ENCODE measurements at places on chromosomes 2 and 18.

DNA sequence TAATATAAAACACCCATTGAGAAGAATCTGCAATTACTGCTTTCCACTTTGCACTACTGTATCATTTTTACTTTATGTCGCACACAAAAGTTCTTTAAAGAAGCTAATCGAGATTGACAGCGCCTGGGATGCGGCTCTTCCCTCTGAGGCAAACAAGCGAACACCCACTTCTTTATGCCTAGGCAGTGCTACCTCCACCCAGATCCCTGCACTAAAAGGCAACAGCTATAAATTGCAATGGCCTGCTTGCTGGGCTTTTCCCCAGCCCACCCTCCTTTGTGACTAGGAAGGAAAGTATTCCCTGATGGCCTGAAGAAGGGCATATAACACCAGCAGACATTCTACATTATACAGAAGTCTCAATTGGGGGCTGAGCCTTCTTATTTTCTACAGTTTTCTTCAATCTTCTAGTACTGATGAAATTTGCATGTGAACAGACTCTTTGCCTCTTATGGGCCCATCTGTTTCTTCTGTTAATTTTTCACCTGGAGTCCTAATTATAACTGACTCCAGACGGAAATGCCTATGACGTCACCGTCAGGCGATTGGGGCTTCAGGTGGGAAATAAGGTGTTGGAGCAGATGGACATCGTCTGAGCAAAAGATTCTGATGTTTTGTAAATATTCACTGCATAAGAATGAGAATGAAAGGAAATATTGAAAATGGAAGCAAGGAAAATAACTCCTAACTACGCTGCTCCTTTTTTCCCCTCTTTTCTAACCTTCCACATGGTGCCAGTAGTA, 138.9 kb upstream of the DCC start:
- DNase-seq = no peak

DNA sequence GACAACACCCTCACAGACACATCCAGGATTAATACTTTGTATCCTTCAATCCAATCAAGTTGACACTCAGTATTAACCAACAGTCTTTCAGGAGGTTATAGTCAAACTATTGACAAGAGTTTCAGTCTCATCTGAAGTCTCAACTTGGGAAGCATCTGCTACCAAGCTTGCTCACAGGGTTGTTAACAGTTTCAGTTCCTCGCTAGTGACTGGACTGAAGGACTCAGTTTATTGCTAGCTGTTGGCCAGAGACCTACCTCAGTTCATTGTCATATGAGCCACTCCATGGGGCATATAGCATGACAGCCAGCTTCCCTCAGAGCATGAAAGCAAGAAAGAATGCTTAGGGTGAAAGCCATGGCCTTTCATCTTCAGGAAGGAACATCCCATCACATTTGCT, 228.6 kb downstream of the EPHA4 start:
- DNase-seq = no peak

- DNase-seq = no peak
These were observed at the start of gene FNDC4 for GRCh38 chr2:27494944-27495554. Gene FNDC4 (minus strand): TSS chr2:27495200. CDS start chr2:27494679, 521 bp downstream.

- no peak for DNase-seq
These were observed 45.3 kb downstream of the HADHB start for GRCh38 chr2:26290001-26290400.

GRCh38 chr18:61998335-61998734, 105.5 kb upstream of the RNF152 start:
- no peak for DNase-seq

- no peak for DNase-seq
These were observed 7.2 kb downstream of the GAD1 start for GRCh38 chr2:170823898-170824215.

DNA sequence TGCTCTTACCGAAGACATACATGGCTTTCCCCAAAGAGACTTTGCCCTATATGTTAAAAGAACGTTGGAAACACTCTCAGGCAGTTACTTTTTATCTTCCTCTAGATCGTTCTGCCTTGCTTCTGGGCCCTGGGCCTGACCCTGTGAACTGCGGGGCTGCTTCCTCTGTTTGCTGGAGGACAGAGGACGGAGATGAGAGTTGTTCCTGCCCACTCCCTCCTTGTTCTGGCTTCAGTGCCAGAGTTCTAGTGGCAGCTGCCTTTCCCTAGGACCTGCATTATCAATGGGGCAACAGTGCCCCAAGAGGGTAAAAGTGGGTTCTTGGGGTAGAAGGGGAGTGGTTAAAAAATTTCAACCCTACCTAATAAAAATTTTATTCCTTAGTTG, 6.5 kb upstream of the FN1 start:
- no peak for DNase-seq

GRCh38 chr2:181466661-181467576, 9.7 kb downstream of the ITGA4 start:
- no peak for DNase-seq

DNA sequence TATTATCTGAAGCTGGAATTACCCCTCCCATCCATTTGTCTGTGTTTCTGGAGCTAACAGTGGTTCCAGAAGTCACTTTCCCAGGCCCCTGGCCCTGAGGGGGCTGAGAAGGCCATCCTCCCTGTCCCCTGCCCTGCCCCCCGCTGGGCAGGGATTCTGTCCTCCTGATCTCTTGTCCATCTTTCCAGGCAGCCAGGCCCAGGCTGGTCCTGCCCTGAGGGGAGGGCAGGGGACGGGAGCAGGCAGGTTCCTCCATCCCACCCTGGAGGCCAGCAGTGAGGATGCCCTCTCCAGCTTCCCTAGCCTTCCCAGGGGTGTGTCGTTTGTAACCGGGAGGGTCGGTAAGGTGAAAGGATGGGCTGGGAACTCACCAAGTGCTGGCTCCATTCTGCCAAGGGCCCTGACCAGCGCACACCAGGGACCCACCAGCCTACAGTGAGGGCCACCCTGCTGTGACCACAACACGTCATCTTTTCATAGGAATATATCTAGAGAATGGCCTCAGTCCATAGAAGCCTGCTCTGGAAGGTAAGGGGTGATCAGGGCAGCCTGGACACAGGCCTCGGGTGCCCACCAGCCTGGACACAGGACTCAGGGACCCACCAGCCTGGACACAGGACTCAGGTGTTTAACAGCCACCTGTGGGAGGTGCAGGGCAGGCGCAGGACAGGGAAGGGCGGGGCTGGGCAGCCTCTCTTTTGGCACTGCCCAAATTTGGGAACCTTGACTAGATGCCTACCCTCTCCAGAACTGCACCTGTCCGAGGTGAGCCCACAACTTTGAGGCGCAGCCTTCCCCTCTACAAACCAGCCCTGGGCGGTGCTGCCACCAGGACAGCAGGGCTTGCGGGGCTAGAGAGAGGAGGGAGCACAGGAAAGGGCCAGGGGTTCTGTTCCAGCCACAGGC, 35.8 kb upstream of the GPC1 start:
- no peak for DNase-seq

GRCh38 chr2:128280901-128281321, 37.8 kb downstream of the HS6ST1 start:
- no peak for DNase-seq

DNA sequence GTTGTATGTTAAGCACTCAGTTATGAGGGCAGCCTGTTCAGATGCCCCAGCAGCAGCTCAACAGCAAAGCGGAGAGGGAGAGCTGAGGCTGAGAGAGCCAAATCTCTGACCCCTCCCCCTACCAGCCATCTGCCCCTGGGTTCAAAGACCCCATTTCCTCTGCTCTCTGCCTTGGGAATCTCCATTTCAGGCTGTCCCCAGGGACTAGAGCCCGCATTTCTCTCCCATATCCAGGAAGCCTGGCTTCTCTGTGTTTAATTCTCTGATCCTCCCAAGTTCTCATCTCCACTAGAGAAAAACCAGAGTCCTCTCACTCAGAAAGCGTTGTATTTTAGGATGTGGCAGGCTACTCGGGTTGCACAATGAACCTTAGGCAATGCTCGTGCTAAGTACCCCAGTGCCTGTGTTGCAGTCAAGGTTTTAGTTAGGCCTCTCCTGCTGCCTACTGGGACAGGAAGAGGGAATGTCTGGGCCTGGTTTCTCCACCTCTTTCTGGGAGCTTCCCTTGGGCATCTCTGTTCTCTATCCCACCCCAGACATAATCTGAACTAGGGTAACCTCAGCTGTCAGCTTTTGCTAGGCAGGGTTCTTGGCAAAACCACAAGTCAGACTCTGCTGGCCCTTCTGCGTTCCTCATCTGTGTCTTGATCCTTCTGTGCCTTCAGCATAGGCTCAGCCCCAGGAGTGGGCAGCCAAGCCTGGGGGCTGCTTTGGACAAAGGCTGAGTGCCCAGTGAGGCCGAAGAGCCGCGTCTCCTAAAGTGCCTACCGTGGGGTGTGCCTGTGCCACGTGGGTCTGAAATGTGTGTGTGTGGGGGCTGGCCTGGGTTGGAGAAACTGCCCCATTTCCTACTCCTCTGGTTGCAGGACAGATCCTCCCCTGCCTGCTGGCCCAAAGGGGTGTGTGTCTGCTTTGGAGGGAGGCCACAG, 96.8 kb downstream of the STPG4 start:
- no peak for DNase-seq

- DNase-seq = no peak
These were observed 212.4 kb downstream of the SLC4A10 start for GRCh38 chr2:161836664-161837063.

- DNase-seq = no peak
These were observed 4.8 kb upstream of the SNED1 start for GRCh38 chr2:240993446-240994170.

GRCh38 chr2:9071032-9071431, 67.5 kb upstream of the MBOAT2 start:
- no peak for DNase-seq

DNA sequence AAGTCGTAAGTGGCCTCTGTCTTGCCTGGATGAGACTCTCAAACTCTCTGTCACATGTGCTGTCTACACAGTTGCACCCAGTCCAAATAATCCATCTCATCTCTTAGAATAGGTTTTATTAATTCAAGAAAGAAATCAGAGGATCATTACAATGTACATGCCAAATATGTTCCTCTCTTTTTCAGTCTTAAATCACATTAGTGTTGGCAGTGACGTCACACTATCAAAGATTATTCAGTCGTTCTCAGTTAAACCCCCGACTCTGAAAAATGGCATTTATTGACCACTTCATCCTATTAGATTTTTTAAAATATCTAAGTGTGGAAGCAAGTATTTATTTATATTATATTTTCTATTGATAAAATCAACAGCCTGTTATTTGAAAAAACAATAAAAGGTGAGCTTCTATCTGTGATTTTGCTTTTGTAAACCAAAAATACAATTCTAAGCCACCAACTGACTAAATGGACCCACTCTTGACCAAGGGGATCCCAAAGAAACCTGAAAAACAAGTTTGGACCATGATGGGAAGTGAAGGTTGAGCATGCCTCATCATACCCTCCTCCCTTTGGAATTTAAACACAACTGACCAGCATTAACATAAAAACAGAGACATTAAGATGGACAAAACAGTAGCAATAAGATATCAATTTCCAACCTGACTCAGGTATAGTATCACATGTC, 1894.4 kb upstream of the LRRTM1 start:
- DNase-seq = no peak

GRCh38 chr2:239158641-239159475, 242.0 kb downstream of the HDAC4 start:
- DNase-seq = no peak

DNA sequence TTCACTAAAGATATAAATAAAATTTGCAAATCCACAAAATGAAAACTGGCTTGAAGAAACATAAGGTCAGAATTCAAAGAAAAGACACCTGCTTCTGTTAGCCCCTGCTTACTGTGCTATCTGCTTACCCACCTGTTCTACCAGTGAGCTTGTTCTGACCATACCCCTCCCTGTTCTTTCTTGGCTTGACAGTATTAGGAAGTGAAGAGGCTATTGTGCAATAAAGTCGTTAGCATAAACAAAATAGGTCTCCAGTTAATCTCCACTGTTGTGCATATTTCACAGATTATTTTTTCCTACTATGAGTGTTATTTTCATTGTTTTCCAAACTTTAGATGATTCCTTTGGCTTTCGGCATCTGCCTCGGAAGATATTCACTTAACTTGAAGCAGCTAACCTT, 322.1 kb downstream of the CCDC85A start:
- DNase-seq = no peak

DNA sequence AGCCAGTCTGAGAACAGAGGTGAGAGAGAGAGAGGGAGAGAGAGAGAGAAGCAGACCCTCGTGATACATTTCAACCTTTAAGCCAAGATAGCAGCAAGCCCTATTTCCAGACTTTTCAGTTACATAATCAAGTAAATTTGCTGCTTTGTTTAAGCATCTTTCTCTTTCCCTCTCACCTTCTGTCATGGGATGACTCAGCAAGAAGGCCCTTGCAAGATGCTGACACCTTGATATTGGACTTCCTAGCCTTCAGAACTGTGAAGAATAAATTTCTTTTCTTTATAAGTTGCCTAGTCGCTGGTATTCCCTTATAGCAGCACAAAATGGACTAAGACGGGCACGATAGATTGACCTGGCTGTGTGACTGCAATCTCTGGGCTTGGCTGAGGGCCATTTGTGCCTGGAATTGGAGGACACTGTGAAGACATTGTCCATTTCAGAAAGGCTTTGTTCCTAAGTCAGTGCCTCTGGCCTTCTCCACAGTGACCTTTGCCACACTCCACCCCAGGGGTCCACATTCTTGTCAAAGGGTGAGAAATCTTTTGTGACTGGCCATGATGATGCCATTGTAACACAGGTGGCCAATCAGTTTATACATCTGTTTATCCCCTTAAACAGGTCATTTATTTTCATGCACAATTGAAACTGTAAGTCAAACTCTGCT, 51.3 kb upstream of the ITSN2 start:
- DNase-seq = no peak

- no peak for DNase-seq
These were observed 75.6 kb downstream of the ATL2 start for GRCh38 chr2:38301340-38301968.

DNA sequence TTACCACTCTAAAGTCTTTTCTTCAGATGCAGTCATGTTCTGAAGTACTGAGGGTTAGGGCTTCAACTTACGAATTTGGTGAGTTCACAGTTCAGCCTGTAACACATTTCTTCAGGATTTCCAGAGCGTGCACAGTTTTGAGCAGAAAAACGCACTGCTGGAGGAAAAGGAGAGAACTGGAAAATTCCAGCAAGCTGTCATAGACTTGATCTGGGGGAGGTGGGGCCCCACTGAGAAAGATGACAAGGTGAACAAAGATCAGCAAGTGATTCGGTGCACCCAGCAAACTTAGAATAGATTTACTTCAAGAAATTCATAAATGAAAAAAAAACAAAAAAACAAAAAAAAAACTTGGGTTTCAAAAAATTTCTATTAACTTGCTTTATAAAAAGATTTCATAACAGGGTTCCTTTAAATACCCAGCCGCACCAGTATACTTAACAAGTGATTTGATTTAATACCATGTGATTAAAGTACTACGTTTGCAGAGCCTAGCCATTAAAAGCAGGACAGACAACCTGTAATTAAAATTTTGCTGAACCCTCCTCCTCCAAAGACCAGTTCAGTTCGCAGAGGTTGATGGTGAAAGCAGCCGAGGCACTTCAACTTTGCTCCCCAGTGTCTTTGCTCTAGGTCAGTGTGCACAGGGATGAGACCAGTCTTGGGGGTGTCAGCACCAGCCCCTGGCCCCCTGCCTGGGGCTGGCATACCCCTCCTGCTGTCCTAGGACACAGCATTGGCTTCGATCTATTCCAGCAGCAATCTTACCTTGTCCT, 30.5 kb downstream of the CTIF start:
- DNase-seq = no peak

- no peak for DNase-seq
These were observed 115.3 kb upstream of the FZD5 start for GRCh38 chr2:207885010-207885409.

GRCh38 chr2:98334439-98335078, 11.7 kb upstream of the CNGA3 start:
- DNase-seq = no peak
